Small intestine (tissue), 16 donors: ENCODE measurements at places on chromosomes 1 and 21. TPM values are rescaled to one million over a fixed set of nuclear protein-coding genes. Genes with fewer than 3 reads are reported as not detected.
A peak's percentile ranks its signal among the peaks of the same experiment; 100 is the strongest.

GRCh38 chr1:163928069-163928468 lies 606.3 kb downstream of the NUF2 start:
- no peak for DNase-seq

GRCh38 chr1:212218911-212219310 lies 66.3 kb upstream of the PPP2R5A start:
- no peak for DNase-seq

Gene AMY1C
- not detected for polyA plus RNA-seq

Gene WDR64
- not detected for polyA plus RNA-seq

DNA sequence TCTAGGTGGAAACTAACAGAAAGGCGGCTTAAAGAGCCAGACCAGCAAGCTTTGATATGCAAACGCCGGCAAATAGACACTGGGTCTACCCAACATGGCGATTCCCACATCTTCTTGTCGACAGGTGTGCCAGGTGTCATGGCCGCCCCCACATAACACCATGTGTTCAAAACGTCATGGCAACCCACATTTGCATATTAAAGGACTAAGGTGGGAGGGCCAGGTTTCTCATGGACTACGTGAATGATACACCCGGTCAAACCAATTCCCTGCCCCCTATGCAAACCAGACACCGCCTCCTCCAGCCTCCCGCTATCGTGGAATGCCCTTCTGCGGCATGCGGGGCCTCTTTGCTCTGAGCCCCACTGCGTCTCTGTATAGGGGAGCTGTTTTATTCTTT lies 41.3 kb downstream of the ICOSLG start:
- DNase-seq = peak; percentile 13

Gene OR2M3
- polyA plus RNA-seq = under 0.01 TPM

- DNase-seq = peak; percentile 76
These were observed 9.0 kb upstream of the FAM131C start for GRCh38 chr1:16082283-16083038.

GRCh38 chr1:166808952-166809351 lies 30.3 kb upstream of the POGK start:
- DNase-seq = no peak

DNA sequence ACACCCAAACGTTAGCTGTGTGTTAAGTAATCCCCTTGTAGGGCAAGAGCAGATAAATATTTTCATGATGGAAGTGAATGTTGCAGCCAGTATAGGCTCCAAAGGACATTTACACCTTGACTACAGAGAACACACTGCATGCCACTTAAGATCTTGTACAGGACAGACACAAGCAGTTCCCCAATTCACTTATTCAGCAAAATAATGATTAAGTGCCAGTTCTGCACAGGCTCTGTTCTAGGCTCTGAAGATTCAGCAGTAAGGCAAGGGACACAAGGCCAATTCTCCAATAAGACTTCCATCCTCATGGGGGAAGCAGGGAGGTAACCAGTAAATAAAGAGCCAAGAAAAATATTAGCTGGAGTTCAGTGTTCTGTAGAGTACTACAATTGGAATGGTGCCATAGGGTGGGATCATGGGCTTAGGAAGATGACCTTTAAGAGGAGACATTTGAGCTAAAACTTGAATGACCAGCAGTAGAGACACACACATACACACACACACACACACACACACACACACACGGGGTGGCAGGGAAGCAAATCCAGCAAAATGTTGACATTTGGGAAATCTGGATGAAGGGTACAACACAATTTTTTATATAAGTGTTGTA lies 199.9 kb upstream of the JUN start:
- no peak for DNase-seq

Gene PLD5
- polyA plus RNA-seq = not detected

Gene DMRTA2
- polyA plus RNA-seq = not detected
